ENCODE measurements at places on chromosomes 11 and 22.
A peak's percentile ranks its signal among the peaks of the same experiment; 100 is the strongest.

DNA sequence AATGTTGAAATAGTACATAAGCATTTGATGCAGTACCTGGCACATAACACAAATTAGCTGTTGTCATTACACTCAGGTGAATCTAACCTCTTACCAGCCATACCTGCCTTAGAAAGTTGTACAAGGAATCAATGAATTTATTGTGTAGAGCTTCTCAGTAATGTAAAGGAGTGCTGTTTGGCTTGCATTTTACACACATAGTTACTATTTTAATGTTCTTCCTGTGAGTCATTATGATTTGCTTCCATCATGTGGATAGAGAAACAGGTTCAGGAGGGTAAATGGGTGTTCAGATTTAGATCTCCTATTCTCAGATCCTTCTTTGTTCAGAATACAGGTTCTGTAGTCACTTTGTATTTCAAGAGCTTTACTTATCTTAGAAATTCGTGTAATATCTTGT, 27.6 kb upstream of the RCE1 start:
- DNase-seq: no peak

DNA sequence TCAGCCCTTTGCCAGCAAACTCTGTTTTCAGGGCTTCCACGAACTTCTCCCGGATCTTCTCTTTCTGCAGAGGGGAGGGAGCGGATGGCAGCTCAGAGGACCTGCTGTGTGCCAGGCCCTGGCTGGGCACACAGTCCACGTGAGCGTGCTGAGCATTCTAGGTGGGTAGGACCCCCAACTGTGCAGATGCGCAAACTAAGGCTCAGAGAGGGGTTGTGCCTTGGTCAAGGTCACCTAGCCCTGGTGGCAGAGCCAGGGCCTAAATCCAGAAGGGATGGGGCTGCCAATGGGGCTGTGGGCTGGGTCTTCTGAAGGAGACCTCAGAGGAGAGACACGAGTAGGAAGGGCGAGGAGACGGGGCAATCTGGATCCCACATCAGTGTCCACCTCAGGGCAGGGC, 10.8 kb downstream of the PMM1 start:
- DNase-seq: no peak

DNA sequence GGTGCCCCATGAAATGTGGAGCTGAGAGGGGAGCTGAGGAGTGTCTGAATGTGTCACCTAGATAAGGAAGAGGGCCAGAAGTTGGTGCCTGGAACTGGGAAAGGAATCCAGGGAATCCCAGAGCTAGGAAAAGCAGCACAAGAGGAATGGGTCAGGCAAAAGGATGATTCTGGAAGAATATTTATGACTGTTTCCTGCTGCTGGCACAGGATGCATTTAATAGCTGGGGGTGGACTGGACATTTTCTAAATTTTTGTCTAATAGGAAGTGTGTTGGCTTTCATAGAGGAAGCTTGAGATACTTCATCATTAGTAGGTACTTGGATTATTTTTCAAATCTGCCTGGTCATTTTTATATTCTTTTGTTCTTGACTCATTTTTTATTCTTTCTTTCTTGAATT, 17.4 kb upstream of the MRGPRX2 start:
- no peak for DNase-seq

- DNase-seq: peak; percentile 40
Observed at GRCh38 chr11:74470526-74470925, 3.2 kb upstream of the KCNE3 start.

GRCh38 chr22:43627485-43628213, 184.5 kb downstream of the EFCAB6 start:
- DNase-seq: no peak

GRCh38 chr22:36332623-36333332, 55.0 kb downstream of the MYH9 start:
- DNase-seq: peak; percentile 90

DNA sequence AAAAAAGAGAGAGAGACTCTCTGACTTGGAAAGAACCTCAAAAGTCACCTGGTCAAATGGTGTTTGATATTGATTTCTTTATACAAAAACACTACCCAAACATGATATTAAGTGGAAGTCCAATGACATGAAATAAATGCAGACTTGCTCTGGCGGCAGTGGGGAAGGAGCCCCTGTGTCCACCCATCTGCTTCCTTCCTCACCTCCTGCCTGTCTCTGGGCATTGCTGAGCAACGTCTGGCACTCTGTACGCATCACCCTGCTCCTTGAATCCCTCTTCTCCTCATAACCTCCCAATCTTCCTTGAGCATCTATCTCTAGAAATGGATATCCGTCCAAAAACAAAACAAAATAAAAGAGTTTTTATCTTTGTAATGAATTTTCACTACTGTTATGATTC, 39.9 kb upstream of the GRAMD1B start:
- no peak for DNase-seq
